RCC 7860 (cell line): ENCODE measurements at places on chromosomes 13 and 19.

DNA sequence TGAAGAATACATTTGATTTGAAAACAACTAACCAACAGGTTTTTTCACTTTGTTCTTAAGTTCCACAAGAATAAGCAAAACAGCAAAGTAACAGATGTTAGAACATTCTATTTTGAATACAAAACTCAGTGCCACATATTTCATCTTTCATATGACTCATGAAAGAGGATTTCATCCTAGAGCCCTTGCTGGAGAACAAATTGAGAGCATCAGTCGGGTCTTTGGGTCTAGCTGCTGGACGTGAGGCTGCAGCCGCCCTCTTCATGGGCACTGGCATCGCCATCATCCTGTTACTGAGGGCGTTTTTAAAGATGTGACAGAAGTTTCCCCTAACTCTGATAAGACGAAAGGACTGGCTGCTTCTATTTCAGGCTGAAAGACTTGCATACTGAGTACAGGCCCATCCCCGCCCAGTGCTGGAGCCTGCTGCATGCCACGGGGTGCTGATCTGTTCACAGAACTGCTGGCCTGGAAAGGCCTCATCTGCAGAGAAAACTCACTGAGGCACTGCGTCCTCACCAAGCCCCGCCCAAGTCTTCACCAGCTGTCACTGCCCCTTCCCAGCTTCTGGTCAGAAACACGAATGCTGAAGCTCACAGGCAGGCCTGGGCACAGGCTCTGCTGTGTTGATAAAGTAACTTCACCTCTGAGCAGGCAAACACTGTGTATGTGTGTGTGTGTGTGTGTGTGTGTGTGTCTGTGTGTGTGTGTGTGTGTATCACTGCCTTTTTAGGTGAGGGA lies 101.4 kb downstream of the TUBGCP3 start:
- DNase-seq, result no peak

DNA sequence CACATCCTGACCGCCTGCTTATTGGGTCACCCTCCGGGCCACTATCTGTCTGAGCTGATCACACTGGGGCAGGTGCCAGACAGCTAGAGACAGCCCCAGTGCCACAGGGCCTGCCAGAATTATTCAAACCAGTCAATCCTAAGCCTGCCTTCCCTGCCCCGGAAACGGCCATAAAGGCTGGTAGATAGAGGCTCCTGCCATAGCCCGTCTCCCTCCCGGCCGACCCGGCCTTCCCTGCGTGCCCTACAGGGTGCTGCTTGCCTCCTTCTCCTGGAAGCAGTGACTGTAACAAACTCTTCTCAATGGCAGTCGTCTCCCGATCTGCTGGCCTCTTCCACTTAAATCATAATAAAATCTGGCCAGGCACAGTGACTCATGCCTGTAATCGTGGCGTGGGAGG lies 158.6 kb upstream of the SOX1 start:
- DNase-seq, result no peak

- DNase-seq, result peak; percentile 67
Observed at GRCh38 chr19:13055213-13056051, 47.2 kb downstream of the LYL1 start.

DNA sequence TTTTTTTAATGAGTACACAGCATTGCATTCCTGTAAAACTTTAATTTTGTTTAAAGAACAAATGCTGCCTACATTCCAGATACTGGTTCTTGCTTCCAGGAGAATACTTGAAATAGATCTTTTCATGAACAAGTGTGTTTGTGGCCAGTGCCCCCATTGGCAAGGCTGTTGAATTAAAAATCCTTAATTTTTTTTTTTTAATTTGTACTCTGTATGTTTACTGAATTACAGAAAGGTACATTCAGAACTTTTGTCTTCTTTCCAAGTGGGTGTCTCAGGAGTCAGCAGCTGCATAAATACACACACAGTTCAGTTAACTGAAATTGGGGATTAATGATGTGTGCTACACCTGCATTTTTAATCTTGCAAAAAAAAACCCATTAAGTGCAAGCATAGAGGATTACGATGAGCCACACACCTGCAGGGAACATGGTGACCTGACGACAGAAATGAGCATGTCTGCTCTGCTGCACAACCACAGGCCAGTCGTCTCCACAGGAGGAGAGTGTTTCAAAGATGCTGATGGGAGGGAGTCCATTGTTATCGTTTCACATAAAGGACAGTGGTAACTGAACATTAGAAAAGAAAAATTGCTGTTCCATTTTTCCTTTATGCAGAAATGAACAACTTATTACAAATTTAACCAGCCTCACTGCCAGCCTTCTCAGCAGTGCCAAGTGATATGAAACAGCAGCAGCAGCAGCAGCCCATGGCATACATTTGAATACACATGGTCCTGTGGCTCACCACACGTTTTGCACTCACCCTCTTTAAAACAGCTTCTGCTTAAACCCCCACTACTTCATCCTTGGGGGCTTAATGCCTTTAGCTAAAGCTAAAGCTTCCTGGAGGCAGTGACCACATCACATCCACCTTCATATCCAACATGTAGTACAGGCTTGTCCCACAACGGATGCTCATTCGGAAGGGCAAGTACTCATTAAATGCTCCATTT lies 72.3 kb upstream of the RFC3 start:
- DNase-seq, result no peak

DNA sequence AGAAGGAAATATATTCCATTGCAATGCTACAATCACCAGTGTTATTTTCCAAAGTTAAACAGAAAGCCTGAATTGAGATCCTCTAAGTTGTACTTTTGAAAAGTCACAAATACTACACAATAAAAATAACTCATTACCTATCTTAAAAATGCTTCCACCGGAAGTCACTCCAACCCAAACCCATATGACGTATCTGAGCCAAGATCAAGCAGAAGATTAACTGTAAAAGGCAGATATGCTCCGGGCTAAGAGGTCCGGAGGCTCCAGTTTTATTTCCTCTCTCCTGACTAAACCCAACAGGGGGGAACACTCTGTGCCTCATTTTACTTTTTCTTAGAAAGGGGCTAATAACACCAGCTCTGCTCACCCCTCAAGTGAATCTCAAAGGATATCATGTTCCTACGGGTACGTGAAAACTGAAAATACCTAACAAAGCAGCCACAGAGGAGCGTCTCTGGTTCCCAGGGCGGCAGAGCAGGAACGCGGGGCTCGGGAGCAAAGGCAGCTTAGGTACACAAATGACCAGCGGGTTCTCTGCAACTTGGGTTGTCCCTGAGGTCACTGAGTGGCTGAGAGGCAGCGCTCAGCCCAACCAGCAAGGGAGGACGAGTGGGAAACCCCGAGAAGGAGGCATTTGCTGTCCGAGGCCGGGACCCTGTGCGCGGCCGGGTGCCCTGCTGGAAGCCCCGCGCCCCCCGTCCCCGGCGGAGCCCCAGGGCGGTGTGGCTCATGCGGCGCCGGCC lies 750 bp downstream of the RAB20 start:
- no peak for DNase-seq

GRCh38 chr19:2726160-2726855 lies 5.1 kb upstream of the DIRAS1 start:
- DNase-seq, result no peak

DNA sequence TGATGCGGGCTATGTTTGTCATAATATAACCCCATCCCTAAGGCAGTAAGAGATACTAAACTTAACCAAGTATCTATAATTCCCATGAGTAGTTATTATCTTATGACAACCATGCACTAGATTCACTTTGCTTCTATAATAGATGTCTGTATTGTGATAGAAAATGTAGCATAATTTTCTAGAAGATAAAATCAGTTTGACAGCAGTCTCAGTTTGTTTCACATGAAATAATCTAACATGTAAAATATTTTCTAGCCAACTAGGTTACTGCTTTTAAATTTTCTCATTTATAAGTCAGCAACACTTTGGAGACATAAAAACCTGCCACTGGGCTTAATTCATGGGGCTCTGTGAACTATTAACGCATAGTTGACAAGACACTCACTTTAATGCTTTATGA lies 1410.7 kb upstream of the ATXN8OS start:
- DNase-seq, result no peak

- DNase-seq, result no peak
Observed at GRCh38 chr19:28301463-28301862, 911.5 kb downstream of the UQCRFS1 start.

GRCh38 chr13:23273498-23273897 lies 92.7 kb downstream of the SGCG start:
- DNase-seq, result no peak

- DNase-seq, result no peak
Observed at GRCh38 chr13:21372530-21372929, 86.6 kb downstream of the ZDHHC20 start.

DNA sequence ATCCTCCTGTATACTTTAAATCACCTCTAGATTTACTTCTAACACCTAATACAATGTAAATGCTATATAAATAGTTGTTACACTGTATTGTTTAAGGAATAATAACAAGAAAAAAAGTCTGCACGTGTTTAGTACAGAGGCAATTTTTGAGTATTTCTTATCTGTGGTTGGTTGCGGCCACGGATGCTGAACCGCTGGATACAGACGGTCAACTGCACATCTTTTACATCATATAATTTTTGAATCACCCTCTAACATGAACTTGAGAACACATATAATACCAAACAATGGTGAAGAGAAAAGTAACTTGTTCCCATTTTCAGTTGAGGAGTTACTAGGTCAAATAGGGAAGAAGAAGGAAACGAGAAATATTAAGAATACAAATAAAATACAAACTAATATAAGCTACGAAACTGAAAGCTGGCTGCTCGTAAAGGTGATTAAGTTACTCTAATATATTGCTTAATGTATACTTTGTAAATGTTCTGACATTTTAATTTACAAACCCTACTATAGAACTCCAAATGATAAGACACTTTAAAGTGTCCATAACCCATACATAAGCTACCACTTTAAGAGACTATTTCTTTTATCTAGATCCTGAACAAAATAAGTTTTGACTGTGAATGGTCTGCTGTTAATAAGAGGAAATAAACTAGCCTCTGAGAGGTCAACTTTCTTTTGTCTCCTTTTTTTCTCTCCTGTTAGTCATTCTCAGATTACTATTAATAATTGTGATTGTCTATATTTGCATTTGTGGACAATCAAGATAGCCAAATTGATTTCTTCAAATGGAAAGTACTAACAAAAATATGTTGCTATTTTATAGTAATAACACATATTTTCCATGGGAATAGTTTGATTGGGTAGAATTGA lies 457.4 kb downstream of the DIAPH3 start:
- DNase-seq, result no peak

- DNase-seq, result no peak
Observed at GRCh38 chr19:10352764-10353671, 13.6 kb upstream of the ICAM3 start.

DNA sequence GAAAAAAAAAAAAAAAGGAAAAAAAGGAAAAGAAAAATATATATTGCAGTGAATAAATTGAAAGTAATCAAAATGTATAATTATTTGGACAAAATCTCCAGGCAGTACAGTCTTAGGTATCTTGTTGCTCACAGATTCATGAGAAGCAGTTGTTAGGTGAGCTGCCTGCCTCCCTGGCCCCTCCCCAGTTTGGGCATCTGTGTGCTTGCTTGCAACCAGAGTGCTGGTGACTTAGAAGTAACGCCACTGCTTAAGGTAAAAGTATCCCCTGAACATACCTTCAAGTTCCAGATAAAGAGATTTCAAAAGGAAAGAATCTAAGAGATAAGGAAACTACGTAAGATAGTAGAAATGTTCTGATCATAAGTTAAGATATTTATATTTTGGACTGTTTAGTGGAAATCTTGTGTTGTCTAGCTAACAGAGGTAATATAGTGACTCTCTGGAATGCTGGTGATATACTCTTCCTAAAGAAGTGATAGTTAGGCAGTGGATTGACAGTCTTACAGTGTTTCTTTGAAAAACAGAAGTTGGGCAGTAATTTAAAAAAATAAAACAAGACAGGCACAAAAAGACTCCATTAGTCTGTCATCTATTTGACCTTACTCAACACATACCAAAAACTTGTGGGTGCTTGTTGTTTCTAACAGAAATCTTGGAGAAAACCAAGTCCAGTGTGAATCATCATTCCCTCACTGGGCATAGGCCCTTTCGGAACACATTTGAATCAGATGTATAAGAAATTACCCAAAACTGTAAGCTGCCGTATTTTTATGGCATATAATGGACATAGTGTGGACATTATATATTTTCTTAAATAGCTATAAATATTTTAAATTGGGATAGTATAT lies 38.3 kb upstream of the KCTD4 start:
- no peak for DNase-seq

- DNase-seq, result no peak
Observed at GRCh38 chr13:112967686-112968379, 1.2 kb upstream of the MCF2L start.

GRCh38 chr19:9078651-9079050 lies 8.2 kb upstream of the OR1M1 start:
- peak; percentile 37 for DNase-seq

- DNase-seq, result no peak
Observed at GRCh38 chr19:38142176-38143035, 81.6 kb downstream of the DPF1 start.

GRCh38 chr19:40247178-40247577 lies 20.7 kb upstream of the CCNP start:
- no peak for DNase-seq

DNA sequence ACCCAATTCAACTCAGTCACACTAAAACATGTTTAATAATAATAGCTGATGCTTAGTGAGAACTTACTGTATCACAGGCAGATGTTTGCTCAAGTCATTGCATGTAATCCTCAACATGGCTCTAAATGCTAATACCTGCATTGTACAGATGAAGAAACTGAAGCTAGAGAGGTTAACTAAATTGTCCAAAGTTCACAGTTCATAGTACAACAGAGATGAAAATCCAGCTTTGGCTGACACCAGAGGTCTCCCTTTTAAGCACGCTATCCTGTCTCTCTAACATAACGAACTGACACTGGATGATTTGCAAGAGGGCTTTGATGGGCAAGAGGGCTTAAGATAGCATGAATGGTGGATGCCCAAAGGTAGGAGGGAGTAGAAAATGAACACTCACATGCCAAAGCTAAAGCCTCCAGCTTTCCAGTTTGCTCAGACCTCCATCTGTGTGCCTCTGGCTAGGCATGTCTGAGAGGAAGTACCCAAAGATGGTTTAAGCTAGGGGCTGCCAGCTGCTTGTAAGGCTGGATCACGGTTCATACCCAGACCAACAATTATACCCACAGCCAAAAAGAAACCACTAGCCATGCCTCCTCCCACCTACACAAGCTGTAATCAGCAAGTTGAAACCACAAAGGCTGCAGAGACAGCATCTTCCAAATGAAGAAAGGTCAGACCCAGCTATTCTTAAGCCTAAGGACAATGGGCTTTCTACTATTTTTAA lies 196.9 kb upstream of the UBL3 start:
- no peak for DNase-seq

GRCh38 chr13:51995677-51996551 lies 15.3 kb downstream of the ATP7B start:
- DNase-seq, result no peak

GRCh38 chr13:28094306-28094705 lies 6.1 kb downstream of the FLT3 start:
- DNase-seq, result no peak

DNA sequence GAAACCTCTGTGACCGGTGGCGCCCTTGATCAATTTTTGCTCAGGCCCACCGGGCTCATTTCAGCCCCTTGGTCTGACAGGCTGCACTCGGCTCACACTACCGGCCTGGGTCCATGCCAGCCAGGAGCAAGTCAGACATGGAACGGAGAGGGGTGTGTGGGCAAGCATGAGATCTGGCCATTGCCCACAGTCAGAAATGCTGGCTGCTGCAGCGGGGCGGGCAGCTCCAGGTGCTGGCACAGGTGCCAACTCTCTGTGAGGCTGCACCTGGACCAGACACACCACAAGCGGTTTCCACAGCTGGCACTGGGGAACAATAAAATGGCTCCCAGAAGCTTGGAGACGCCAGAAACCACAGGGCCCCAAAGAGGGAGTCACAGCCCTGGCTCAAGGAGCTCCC lies 43.6 kb upstream of the LPAR6 start:
- DNase-seq, result no peak

- no peak for DNase-seq
Observed at GRCh38 chr19:27925202-27925601, 1287.7 kb downstream of the UQCRFS1 start.
